ENCODE measurements at places on chromosomes 4 and X.
A peak's percentile ranks its signal among the peaks of the same experiment; 100 is the strongest.

GRCh38 chrX:78658845-78659744 lies at the start of gene RTL3:
TSS of gene RTL3 (minus strand) at chrX:78659328. CDS start at chrX:78658420, 908 bp downstream.
- no peak for DNase-seq

GRCh38 chr4:140719022-140719421 lies 37.2 kb downstream of the TBC1D9 start:
- no peak for DNase-seq

DNA sequence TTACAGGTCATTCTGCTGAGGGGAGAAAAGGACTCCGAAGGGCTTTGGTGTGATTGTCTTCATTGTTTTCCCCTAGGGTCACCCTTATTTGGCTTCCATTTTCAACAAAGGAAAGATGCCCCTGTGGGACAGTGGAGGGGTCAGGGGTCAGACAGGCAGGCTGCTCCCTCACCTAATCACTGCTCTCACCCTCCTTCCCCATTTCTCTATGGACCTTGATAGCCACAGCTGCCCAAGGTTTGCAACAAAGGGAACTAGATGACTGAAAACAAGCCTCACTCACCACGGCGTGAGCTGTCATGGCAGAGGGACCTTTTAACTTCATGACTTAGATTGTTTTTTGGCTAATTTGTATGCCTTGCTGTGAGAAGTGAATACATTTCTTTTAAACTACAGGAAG lies 40.7 kb downstream of the C4orf51 start:
- DNase-seq: no peak

- no peak for DNase-seq
Observed at GRCh38 chr4:188168726-188169373, 29.6 kb downstream of the TRIML1 start.

- no peak for DNase-seq
Observed at GRCh38 chrX:118510111-118510510, 14.5 kb downstream of the DOCK11 start.

GRCh38 chrX:110732266-110732665 lies 63.4 kb downstream of the CHRDL1 start:
- peak; percentile 14 for DNase-seq

DNA sequence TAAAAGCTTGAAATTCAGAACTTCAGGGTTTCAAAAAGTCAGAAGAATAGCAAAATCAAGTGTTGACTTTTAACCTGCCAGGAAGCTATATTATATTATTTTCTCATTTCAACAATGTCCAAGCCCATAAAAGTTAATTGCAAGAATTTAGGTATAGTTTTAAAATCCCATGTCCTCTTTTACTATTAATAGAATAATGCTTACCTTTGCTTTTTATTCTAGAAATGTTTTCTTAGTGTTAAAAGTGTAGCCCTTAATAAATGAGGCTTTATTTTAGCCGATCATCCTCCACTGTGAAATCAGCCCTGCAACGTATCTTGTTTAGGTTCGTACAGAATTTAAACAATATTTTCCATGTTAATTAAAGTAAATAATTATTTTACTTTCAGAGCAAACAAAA lies 31.5 kb downstream of the TMA16 start:
- DNase-seq: no peak

DNA sequence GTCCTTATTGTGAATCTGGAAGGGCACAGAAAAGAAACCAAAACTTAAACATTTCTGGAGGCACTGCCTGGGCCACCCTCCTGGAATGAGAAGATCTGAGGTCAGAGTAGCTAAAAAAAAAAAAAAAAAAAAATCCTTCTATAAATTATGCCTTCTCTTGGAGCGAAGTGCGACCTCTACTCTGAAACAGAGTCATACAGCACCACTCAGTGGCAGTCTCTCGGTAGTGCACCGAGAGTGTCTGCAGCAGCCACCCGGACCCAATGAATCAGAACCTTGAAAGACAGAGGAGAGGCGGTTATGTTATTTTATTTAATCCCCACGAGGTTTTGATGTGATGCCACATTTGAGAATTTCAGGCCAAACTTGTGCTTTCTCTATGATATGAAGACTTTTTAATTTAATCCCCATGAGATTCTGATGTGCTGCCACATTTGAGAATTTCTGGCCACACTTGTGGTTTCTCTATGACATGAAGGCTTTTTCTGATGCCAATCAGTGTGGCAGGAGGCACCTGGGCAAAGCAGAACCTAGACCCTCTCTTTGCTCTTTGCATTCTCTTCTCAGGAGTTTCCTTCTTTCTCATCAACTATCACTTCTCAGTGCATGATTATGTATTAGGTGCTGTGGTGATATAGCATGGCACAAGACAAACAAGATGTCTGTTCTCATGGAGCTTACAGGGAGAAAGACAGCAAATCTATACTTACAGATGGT lies 5.6 kb upstream of the CT47C1 start:
- peak; percentile 58 for DNase-seq

DNA sequence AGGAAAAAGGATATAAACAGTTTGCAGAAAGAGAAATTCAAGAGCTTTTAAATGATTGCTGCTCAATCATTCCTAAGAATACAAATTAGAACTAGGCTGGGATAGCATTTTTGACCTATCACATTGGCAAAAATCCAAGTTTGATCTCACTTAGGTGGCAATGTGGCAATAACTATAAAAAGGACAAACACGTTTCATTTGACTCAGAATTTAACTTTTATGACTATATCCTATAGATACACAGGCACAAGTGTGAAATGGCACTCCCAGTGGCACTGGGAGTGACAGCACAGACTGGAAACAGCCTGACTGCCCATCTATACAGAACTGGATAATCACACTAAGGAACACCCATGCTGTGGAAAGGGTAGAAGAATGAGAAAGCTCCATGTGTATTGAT lies 11.1 kb downstream of the CENPU start:
- DNase-seq: no peak

Data from H7 (cell line).